ENCODE measurements at places on chromosomes 7 and 10. TPM values are rescaled to one million over a fixed set of nuclear protein-coding genes. Genes with fewer than 3 reads are reported as not detected.

Gene SLC26A5
- total RNA-seq: not detected

Gene AOAH
- not detected for total RNA-seq

Gene ASB10
- total RNA-seq: not detected

Gene EPHA1
- total RNA-seq: 0.04 TPM

Gene ADRA2A
- total RNA-seq: not detected
